Karpas-422 (cell line): ENCODE measurements at places on chromosomes 12 and 14. TPM values are rescaled to one million over a fixed set of nuclear protein-coding genes. Genes with fewer than 3 reads are reported as not detected.
A peak's percentile ranks its signal among the peaks of the same experiment; 100 is the strongest.

- no peaks in the 10 kb centered on the region for H3K4me1 ChIP-seq
- no peak overlapping the region for H3K4me3 ChIP-seq
- H3K36me3 ChIP-seq: no peaks in the 10 kb centered on the region
- DNase-seq: no peak
- no peaks in the 10 kb centered on the region for H3K27me3 ChIP-seq
These were observed 175.8 kb downstream of the PAH start for GRCh38 chr12:102741196-102741595.

GRCh38 chr12:81440001-81440400 is 319.1 kb downstream of the PPFIA2 start:
- no peaks in the 10 kb centered on the region for H3K4me1 ChIP-seq
- DNase-seq: no peak
- no peak overlapping the region for H3K27ac ChIP-seq
- H3K4me3 ChIP-seq: no peak overlapping the region
- no peaks in the 10 kb centered on the region for H3K36me3 ChIP-seq

DNA sequence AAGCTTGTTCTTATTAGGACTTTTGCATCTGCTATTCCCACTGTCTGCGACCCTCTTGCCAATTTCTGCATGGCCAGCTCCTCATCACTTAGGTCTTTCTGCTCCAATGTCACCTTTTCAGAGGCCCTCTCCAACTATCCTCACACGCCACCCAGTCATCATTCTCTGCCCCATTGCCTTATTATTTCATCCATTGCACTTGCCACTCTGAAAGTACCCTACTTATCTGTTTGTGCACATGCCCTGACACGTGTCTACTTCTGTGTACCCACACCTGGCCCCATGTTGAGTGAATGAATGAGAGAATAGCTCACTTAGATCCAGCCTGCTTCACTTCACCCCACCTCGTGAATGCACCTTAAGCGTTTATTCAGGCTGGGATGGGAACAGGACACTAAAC is 218.7 kb upstream of the TBX3 start:
- no peaks in the 10 kb centered on the region for H3K36me3 ChIP-seq
- no peak overlapping the region for H3K27ac ChIP-seq
- no peak for DNase-seq
- H3K4me1 ChIP-seq: no peaks in the 10 kb centered on the region

DNA sequence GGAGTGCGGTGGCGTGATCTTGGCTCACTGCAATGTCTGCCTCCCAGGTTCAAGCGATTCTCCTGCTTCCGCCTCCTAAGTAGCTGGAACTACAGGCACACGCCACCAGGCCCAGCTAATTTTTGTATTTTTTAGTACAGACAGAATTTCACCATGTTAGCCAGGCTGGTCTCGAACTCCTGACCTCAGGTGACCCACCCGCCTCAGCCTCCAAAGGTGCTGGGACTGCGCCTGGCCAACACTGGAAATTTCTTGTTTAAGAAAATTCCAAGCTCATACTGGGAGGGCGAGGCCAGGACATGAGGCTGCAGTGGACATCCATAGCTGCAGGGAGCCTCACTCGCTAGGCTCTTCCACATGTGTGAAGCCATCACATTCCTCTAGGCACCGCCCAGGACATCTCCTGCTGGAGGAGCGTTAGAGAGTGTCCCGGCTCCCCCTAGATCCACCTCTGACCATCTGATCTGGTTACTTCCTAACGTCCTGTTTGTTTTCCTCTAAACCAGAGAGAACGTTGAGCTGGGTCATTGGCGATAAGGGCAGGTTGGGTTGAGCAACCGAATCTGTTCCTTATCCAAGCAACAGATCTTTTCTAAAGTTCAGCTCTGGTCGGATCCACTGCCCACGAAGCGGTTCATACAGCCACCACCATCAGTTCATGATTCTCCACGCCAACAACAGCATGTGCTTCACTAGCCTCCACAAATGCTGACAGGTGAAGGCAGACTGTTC is 108.2 kb upstream of the MED13L start:
- H3K36me3 ChIP-seq: no peaks in the 10 kb centered on the region
- no peak overlapping the region for H3K4me3 ChIP-seq
- no peaks in the 10 kb centered on the region for H3K27me3 ChIP-seq
- H3K27ac ChIP-seq: no peak overlapping the region
- no peak for DNase-seq

PLCZ1 gene
- not detected in 2 replicates for total RNA-seq

DNA sequence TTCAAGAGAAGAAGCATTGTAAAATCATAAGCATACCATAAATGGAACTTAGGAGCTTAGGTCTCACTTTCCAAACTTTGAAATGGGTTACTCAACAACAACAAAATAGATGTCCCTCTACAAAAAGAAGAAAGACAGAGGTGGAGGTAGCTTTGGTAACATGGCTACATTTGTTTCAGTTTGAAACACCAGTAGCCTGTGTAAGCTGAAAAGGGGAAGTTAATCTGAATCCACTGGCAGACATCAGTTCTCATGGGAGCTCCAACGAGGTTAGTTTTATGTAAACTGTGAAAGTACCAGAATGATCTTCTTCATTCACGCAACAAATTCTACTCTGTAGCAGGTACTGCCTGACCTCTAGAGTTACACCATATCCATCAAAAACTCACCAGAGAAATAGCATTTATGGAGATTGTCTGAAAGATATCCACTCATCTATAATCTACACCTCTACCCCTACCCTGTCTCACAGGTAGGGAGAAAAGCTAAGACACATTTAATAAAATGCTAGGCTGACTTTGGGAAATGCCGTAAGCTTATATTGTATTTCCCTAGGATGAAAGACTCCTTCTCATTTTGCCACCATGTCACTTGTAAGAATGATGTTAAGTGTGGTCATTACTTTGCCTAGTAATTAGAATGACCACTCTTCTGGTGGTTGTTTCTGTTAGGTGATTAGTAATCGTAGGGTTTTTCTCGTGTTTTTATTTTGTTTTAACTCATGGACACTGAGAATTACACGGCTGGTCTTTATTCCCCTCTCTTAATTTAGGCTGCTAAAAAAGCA is 224.1 kb downstream of the ASCL1 start:
- no peak overlapping the region for H3K4me3 ChIP-seq
- DNase-seq: peak; percentile 65
- H3K27me3 ChIP-seq: no peaks in the 10 kb centered on the region

GRCh38 chr14:105481886-105482457 is 4.7 kb upstream of the CRIP1 start:
- no peaks in the 10 kb centered on the region for H3K27me3 ChIP-seq
- peak overlapping the region; percentile 42; the same call in 1 of the 2 replicates for H3K4me3 ChIP-seq
- H3K27ac ChIP-seq: no peak overlapping the region
